Stimulated activated CD4-positive, alpha-beta T cell treated with anti-CD3 and anti-CD28 coated beads, Interleukin-4, amount 100 ng/mL, for 4 hours (primary cell): ENCODE measurements at places on chromosomes 2 and 18.

GRCh38 chr18:39057423-39058064 lies 1491.9 kb upstream of the CELF4 start:
- DNase-seq, result no peak

- no peak for DNase-seq
These were observed 75.5 kb upstream of the KLF7 start for GRCh38 chr2:207241198-207241597.

DNA sequence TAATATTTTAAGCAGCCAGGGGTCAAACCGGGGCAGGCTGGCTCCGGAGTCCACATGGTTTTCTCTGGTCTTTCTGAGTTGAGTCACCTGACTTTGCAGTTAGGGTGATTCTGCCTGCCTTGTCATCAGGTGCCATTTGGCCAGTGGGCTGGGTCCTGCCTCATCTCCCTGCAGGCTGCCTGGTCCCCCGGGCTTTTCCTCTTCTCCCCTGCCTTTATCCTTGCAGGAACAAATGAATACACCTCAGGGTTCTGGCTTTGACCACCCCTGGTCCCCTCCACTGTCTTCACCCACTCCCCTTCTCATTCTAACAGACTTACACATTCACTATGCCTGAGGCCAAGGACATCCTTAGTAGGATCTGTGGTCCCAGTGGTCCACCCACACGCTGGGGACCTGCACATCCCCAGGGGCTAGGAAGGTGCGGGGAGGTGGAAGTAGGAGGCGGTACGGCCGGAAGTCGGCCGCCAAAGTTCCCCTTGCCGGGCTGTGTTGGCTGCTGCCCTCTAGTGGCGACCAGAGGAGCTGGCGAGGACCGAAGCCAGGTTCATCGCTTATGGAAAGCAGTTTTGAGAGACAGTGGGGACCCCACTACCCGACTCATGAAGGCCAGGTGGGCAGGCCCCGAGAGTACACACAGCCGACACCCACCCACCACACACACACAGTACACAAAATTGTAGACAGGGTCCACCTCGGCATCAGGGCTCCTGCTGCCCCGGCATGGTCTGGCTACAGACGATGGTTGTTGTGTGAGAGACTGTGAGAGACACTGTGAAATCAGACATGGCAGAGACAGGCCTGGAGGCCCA lies 6.3 kb upstream of the TEX261 start:
- peak; percentile 75 for DNase-seq

DNA sequence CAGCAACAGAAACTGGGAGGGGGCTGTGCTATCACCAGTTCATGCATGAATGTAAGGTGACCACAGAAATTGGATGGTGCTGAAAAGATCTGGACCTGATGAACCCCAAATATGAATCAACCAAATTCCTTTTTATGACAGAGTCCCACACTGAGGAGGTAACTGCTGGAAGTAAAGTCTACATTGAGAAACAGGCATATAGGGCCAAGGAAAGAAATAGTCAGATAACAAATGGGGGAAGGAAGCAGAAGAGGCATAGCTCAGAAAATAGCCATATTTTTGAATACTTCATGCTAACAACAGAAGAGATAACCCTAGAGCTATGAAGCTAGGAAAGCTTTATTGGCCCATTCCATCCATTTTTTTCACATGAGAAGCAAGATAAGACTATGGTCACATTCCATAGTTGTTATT lies 25.8 kb downstream of the ZC3H6 start:
- DNase-seq, result no peak

- no peak for DNase-seq
These were observed 2.7 kb downstream of the USP40 start for GRCh38 chr2:233563663-233564430.

DNA sequence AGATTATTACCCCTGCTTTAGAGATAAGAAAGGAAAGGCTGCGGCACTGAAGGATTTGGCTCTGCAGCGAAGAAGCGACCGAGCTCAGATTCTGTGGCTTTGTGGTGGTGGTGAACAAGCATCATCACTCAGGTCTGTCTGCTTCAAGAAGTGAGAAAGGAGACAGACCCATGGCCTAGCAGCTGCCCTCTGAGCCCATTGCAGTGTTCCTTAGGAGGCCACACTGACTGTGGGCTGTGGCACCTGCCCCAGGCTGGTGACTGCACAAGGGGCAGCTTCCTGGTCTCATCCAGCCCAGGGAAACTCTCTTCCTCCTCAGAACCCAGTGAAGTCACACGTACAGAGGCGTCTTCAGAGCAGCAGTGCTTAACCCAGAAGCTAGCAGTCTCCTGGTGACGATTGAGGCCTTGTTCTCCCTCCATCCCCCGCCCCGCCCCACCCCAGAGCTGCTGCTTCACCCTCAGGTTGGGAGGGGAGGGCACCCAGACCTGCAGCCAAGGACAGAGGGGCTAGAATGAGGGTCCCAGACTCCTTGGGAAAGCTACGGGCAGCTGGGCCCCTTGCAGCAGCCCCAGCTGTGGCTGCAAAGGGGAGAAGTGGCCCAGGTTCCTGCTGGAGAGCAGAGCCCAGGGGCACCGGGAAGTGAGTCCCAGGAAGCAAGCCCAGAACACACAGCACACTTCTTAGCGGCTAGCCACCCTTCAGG lies 22.2 kb downstream of the BIN1 start:
- no peak for DNase-seq

DNA sequence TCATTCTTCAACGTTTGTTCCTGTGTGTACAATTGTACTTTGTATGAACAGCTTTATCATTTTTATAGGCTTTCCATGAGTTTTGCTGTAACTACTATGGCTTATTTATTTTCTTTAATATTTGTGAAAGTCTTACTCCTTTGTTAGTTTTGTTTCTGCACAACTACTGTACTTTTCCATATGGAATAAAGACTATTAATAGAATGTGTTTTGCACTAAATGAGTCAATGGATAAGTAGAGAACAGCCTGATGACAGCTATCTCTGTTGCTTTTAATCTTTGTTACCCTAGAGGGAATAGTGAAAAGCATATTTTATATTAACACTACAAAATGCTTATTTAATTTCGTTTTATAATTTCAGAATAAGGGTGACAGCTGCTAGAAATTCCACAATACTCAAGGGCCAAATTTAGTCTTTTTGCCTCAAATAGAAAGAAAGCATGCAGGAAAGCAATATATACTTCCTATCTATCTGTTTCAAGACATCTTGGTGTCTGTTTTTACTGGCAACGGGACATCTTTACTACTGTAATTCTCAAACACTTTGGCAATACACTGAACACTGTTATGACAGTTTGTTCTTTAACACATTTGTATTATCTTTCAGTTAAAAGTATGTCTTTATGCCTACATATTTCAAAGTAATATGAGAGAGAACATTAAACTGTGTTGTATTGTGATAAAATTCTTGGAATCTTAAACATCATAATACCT lies 53.9 kb downstream of the WDSUB1 start:
- no peak for DNase-seq

GRCh38 chr2:227739351-227739750 lies 6.3 kb upstream of the SCYGR8 start:
- no peak for DNase-seq

DNA sequence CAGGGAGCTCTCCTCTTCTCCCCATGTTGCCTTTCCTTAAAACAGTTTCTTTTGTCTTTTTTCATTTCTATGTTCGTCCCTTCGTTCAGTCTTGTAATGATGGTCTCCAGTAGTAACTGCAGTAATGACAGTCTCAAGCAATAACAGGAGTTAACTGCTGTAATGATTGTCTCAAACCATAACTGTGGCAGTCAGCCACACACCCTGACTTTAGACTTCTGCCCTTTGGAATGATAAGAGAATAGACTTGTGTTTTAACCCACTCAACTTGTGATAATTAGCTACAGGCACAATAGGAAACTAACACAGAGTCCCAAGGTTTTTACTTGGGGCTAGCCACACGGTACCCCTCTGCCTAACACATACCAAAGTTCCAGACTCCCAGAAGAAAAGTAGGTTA lies 12.1 kb downstream of the TMEM131 start:
- no peak for DNase-seq

- no peak for DNase-seq
These were observed 11.7 kb downstream of the YIPF4 start for GRCh38 chr2:32289165-32289999.

- no peak for DNase-seq
These were observed 236.5 kb downstream of the ZNF804A start for GRCh38 chr2:184834699-184835397.
